T-cell (primary cell): ENCODE measurements at places on chromosomes 11 and 22.

DNA sequence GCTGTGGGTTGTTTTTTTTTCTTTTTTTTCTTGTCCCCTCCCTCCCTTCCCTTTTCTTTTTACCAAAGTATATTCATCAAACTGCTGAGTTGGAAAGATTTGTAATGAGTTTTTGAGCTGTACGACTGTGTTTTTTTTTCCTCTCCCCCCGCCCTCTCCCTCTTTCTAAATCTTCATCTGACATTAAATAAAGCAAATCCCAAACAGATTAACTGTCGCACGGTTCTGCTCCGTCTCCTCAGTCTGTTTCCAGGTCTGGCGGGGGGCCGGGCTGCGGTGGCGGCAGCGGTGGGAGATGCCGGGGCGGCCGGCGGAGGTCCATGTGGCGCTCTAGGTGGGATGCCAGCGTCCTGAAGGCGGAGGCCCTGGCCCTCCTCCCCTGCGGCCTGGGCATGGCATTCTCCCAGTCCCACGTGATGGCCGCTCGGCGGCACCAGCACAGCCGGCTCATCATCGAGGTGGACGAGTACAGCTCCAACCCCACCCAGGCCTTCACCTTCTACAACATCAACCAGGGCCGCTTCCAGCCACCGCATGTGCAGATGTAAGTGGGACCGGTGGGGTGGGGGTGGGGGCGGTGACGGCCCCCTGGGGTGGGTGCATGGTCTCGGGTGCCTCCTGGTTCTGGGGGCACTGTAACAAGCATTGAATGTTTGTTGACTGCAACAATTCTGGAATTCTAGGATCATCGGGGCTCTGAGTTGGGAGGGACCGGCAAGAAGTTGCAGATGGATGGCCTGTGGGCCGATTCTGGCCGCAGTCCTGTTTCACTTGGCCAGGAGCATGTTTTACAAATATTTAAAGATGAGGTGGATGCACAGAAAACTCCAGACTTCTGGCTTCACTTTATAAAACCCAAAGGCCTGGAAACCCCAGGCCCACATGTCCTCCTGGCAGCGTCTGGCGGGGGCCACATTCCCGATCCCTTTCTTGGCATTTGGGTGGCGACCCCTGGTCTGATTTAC lies 13.1 kb downstream of the MPPED1 start:
- DNase-seq: no peak

GRCh38 chr22:22386602-22387385 lies 121.7 kb downstream of the ZNF280B start:
- DNase-seq: no peak

GRCh38 chr11:127791844-127792243 lies 791.3 kb upstream of the KIRREL3 start:
- DNase-seq: no peak

- DNase-seq: no peak
Measured at GRCh38 chr22:20131859-20132685, 468 bp downstream of the ZDHHC8 start.

DNA sequence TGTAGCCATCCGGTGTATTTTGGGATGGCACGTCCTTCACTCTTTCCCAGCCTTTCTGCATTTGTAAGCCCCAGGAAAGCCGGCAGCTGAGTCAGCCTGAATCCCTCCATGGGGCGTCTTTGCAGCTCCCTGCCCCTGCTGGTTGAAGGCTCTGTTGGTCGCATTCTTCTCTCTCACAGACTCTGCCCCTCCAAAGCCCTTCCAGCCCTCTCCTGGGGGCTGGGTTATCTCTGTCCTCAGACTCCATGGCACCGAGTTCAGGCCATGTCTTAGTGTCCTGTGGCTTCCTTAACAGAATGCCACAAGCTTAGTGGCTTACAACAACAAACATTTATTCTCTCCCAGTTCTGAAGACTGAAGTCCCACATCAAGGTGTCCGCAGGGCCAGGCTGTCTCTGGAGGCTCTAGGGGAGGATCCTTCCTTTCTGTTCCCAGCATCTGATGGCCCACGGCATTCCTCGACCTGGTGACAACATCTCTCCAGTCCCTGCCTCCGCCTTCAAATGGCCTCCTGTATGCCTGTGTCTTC lies 62.2 kb downstream of the BCR start:
- DNase-seq: no peak
